ENCODE measurements at places on chromosomes 12 and 14.
A peak's percentile ranks its signal among the peaks of the same experiment; 100 is the strongest.

DNA sequence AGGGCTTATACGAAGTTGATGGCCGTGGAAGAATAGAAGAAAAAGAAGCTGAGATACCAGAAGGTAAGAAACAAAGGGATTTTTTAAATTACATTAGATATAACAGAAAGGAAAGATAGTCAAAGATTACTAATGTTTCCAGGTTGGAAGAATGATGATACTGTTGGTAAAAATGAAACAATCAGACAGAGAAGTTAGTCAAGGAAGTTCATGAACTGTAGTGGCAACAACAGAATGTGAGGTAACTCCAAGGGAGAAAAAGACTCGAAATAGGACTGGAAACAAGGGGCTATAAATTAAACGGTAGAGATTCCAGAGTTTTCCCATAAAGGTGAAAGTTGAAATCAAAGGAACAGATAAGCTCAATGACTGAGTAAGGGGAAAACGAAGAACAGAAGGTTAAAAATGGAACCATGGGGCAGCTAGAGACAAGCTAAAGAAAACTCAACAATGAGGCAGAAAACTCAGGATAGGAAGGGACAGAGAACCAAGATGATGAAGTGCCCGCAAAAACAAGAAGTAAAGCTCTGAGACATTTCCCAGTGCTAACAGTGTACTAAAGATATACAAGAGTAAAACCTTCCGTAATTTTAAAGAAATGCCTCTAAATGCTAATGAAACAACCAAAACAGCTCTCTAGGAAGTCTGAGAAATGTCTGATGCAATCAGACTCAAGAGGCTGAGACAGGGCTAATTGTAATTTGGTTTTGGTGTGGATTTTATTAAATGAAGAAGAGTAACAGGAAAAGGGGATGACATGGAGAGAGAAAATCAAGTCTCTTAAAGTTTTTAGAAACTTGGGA, 70.0 kb downstream of the PPP2R5E start:
- no peak for DNase-seq

GRCh38 chr12:95215949-95216348, 1.3 kb downstream of the FGD6 start:
- no peak for DNase-seq

DNA sequence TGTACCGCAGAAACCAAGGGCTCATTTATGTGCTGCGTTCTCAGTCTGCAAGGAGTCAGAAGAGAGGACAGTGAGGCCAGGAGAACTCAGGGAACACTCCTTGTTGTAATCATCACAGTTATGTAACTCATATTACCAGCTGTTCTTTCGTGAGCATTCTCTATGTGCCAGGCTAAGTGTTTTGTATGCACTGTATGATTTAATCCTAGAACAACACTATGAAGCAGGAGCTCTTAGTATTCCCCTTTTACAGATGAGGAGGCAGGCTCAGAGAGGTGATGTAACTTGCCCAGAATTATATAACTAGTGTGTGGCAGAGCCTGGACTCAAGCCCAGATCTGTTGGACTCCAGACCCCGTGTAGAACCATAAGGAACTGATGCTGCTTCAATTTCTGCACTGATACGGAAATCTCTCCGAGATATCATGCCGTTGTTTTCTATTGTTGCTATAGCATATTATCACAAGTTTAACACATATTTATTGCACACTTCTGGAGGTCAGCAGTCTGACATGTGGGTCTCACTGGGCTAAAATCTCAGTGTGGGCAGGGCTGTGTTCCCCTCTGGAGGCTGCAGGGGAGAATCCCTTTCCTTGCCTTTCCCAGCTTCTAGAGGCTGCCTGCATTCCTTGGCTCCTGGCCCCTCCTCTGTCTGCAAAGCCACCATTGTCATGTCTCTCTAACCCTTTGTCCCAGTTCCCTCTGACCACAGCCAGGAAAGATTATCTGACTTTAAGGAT, 16.3 kb upstream of the CD9 start:
- no peak for DNase-seq

DNA sequence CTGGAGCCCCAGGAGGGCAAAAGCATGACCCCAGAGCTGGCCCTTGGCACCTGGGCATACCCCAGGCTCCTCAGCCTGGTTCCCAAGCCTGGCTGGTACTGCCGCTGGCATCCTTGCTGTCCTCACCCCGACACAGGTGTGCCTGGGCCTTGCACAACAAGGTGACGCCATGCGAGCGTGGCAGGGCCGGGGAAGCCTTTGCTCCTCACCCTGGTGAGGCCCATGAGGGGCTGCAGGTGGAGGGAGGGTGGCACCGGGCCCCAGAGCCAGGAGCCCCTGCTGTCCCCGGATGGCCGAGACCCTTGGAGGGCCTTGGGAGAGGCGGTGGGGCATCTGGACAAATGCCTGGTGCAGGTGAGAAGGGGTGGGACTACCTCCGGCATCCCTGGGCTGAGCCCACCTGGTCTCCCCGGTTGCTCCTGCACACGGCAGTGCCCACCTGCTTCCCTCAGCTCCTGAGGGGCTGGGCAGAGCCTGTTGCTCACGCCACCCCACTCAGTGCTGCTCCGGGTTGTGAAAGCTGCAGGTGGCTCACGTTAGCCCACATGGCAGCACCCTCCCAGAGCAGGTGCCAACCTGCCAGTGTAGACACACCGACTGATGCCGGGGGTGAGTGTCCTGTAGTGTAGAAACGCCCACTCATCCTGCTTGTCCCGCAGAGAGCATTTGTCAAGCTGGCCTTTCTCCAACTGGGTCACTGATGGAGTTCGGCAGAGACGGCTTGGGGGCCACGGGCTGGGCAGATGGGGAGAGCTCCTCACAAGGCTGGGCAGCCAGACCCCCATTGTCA, 24.6 kb upstream of the KIF26A start:
- DNase-seq = no peak

GRCh38 chr12:48938805-48939204, 13.5 kb upstream of the FKBP11 start:
- DNase-seq = no peak

GRCh38 chr14:68225321-68225720, 405.7 kb downstream of the RAD51B start:
- DNase-seq = no peak

DNA sequence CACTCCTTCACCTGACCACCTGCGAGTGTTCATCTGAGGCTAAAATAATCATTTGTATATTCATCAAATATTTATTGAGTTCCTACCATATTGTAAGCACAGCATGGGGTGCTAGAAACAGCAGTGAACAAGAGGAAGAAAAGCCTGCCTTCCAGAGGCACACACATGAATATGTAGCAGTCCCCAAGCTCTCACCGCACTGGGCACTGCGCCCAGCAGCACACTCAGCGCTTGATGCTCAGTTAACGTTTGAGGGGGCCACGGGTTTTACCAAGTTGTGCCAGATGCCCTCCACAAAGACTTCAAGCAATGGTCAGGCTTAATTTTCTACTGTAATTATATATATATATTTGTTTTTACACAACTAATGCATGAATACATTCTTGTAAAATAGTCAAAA, 52.0 kb downstream of the HELB start:
- no peak for DNase-seq

DNA sequence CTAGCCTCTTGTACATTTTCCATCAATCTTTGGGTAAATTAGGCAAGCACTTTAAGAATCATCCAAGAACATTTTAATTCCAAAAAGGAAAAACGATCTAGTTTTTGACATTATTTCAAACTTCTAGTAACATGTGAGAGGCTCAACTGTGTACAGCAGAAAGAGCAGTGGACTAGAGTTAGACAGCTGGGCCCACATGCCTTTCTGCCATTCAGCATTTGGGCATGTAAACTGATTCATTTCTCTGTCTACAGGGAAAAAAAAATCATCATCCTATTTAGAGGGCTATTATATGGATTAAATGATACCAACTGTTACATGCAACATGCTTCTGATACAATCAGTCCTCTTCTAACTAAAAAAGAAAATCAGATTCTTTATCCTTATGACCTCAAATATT, 17.7 kb downstream of the ATP2B1 start:
- no peak for DNase-seq

GRCh38 chr14:100726550-100727085, at the start of gene DLK1:
Gene DLK1, plus strand, starts transcription at chr14:100726892. Its CDS starts 177 bp downstream, at chr14:100727069.
- no peak for DNase-seq

DNA sequence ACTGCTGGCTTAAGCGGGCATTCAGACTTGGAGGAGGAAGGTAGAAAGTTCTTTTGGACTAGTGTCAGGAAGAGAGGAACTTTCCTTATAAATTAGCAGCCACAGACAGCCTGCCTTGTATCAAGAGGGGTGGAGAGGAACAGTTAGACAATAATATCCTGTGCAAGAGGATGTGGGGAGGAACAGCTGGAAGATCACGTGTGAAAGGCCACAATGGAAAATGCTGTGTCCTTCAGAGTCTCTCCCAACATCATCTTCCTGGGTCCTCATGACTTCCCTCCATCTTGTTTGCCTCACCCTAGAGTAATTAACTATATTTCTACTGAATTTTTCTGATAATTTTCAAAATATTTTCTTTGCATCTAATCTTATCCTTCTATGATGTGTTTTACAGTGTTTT, 117.4 kb downstream of the MGAT4C start:
- no peak for DNase-seq

- DNase-seq = no peak
Measured at GRCh38 chr14:53630336-53630735, 326.3 kb downstream of the BMP4 start.

- DNase-seq = peak; percentile 15
Measured at GRCh38 chr14:24247422-24247821, 5.0 kb upstream of the TINF2 start.

DNA sequence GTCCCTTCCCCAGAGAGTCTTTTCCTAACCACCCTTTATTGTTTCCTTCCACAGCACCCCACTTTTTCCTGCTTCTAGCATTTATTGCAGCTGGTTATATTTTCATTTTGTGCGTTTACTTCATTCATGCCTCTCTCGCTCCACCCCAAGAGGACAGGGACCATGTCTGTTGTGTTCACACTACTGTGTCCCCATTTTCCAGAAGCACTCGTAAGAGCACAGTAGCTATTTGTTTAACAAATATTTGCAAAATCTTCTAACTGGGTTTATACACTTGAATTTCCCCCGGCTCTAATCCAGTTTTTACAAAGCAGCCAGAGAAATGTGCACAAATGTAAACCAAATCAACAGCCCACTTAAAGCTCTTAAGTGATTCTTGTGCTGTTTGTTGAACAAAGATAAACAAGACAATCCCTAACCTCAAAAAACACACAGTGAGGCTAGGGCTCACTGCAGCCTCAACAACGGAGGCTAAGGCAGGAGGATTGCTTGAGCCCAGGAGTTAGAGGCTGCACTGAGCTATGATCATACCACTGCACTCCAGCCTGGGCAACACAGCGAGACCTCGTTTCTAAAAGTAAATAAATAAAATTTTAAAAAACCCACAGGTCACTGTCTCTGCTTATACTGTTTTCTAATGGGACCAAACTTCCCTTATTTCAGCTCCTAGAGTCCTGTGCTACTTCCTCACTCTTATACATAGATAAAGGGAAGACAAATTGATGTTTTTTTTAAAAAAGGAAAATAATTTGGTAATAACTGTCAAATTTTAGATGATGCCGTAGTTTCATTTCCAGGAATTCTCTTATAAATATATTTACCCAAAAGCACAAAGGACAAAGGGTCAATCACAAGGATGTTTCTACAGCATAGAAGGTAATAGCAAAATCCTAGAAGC, 6.6 kb upstream of the ABCD4 start:
- no peak for DNase-seq

DNA sequence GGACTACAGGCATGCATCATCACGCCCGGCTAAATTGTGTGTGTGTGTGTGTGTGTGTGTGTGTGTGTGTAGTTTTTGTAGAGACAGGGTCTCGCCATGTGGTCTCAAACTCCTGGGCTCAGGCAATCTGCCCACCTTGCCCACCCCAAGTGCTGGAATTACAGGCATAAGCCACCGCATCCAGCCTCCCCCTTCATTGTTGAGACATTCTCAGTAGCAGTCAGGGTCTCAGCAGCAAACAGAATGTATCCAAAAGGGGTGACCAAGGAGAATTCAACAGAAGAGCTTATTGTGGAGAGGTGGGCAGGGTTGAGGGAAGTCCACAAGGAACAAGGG, 37.3 kb upstream of the PLEKHG6 start:
- no peak for DNase-seq

DNA sequence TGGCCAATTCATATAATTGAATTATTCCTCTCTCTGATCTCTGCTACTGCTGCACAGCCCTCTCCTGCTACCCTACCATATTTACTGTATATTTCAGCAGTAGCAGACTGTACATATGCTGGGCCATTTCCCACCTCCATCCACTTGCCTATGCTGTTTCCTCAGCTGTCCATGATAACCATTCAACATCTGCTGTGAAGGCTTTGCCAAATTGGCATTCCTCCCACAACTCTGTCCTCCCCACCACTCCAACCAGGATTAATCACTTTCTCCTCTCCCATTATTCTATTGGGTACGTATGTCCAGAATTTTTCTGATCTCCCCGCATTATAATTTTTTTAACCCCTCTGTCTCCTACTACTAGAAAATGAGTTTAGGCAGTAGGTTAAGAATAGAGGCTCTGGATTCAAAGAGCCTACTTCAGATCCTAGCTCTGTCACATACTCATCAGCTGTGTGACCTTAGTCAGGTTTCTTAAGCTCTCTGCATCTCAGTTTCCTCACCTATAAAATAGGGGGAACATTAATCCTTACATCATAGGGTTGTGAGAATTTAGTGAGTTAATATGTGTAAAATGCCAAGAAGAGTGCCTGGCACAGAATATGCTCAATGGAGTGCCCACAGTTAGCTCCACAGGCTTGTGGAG, 123.3 kb downstream of the KICS2 start:
- no peak for DNase-seq

GRCh38 chr12:31536672-31537071, 54.3 kb downstream of the DENND5B start:
- DNase-seq = no peak

DNA sequence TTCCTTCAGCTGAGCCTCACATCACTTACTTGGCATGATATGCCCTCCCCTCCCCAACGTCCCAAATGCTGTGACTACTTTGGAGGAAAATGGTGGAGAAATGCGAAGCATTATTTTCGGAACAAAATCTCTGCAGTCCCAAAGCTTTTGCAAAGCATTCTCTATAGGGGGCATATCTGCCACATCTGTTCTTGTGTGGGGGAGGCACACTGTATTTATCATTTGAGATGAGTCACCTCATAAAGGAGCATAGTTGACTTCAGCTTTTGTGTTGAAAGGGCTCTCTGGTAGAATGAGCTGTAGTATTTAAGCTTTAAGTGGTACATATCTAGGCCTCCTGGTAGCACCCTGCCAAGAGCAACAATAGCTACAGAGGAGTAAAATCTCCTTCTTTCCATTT, 447.5 kb downstream of the ADAMTS20 start:
- DNase-seq = no peak

- DNase-seq = peak; percentile 59
Measured at GRCh38 chr14:81269100-81269978, 48.6 kb upstream of the GTF2A1 start.

Data from CD4-positive, alpha-beta T cell treated with Interleukin-4 for 4 hours (primary cell).